Epithelial cell of proximal tubule (primary cell): ENCODE measurements at places on chromosomes 6 and 20.
A peak's percentile ranks its signal among the peaks of the same experiment; 100 is the strongest.

DNA sequence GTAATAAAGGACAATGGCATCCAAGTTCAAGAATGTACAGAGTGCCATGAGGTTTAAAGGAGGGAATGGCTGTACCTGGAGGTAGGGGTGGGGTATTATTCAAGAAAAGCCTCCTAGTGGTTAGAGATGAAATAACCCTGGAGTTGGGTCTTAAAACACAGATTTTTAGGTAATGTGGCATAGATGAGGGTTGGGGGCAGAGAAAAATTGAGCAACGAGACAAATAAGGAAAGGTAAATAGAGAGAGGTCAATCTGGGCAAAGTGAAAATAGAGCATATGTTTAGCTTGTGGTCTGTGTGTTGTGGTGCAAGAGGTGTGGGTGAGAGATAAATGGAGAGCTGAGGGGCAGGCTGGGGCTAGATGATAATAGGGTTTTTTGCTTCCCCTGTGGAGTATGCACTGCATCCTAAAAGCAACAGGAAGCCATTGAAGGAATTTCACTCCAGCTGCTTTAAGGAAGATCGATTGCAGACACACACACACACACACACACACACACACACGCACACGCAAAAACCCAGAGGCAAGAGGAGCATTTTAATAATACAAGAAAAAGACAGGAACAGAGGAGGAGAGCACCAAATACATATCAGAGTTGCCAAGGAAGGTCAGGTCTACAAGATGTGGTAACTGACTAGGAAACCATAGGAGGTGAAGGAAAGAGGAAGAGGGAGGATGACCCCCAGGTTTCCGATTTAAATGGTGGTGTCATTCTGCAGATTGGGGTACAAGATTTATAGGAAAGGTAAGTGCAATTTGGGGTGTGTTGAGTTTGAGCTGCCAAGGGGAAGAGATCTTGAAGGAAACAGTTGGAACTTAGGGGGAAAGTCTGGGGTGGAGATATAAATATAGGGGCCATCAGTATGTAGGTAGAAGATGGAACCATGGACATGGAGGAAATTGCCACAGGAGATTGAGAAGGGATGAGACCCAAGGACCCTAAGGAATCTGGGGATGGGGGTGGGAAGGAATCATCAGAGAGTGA is 31.3 kb upstream of the ADGRF1 start:
- no peak for DNase-seq

DNA sequence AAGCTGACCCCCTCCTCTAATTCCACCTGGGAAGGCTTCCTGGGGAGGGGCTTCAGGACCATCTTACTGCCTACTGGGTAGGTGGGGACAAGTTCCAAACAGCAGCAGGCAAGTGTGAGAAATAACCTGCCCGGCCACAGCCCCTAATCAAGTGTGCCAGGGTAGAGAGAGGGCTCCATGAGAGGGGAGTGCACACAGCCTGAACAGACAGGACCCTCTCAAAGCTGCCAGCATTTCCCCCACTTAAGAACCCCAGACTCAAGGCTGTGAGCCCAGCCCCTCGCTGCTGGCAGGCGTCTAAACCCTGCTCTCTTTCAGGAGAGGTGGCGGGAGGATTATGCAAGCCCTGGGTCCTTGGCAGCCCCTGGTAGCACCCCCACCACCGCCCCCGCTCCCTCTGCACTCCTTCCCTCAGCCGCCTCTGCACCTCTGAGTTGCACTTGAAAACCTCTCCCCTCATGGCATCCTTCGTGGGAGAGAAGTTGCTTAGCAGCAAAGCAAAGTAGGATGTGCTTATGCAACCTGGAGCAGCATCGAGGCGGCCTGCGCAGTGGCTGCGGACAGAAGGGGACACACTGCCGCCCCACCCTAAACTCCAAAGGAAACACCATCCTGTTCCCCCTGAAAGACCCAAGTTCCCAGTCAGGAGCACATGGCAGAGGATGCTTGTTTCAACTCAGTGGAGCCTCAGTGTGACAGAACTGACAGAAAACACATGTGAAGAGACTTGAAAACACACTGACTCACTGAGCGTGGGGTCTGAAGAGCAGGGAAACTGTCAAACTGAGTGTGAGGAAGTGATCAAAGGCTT is 10.5 kb downstream of the DDRGK1 start:
- DNase-seq = no peak

GRCh38 chr6:160198606-160199211 is 59.9 kb downstream of the SLC22A2 start:
- peak; percentile 59 for DNase-seq

GRCh38 chr6:113600551-113601339 is 256.4 kb upstream of the MARCKS start:
- DNase-seq = no peak

DNA sequence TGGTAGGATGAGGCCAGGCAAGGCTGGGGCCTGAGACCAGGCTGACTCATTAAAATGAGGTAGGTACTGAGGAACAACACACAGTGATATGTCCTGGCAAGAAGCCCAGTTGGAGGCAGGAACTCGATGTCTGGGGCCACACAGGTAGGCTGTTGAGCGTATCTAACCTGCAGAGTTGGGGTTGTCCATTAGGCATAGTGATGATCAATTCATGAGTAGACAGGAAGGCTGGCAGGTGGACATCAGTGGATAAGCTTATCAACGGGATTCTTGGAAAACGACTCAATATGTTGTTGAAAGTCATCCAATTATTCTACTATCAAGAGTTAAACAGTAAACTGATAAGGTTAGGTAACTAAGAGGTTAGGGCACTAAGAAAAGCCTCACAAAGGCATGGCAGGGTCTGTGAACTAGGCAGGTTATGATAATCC is 193.2 kb upstream of the COL21A1 start:
- DNase-seq = no peak

- DNase-seq = no peak
Observed at GRCh38 chr20:48143435-48144081, 358.3 kb upstream of the SULF2 start.

- peak; percentile 61 for DNase-seq
Observed at GRCh38 chr6:14524319-14524718, 406.7 kb downstream of the CD83 start.

GRCh38 chr6:31493875-31494694 is 3.9 kb upstream of the MICB start:
- no peak for DNase-seq

- DNase-seq = no peak
Observed at GRCh38 chr6:30564114-30564513, 7.0 kb downstream of the PRR3 start.

DNA sequence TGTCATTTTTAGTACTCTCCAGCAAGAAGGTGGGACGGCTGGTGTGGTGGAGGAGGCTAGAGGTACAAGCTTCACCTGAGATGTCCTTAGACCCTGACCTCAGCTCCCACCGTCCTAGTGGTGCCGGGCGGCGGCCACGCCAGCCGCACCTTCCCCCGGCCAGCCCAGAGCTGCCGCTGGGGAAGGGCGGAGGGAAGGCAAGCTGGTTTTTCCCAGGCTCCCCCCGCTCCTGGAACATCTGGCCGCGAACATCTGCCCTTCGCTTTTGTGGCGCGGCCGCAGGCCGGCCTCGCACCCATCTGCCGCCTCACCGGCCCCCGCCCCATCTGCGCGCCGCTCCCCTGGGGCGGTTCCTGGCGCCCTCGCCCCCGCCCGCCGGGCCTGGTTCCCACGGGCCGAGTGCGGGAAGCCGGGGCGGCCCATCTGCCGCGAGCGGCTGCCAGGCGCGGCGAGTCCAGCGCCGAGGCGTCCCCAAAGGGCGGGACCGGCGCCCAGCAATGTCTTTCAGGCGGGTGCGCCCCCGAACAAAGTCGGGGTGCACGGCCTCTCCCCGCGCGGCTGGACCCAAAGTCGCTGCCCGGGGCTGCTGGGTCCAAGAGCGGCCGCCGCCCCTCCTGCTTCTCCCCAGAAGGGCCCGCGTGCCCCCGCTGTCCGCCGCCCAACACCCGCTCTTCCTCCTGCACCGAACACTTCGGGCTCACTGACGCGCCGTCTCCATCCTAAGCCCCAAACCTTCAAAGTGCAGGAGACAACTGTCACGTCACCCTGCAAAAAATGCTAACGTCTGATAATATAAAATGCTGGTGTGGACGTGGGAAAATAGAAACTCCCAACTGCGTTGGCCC is 17.3 kb upstream of the ID1 start:
- DNase-seq = no peak
